ENCODE measurements at places on chromosomes 4 and X. TPM values are rescaled to one million over a fixed set of nuclear protein-coding genes. Genes with fewer than 3 reads are reported as not detected.

GRCh38 chr4:61489927-61490326, 289.8 kb downstream of the ADGRL3 start:
- DNase-seq = no peak

Gene CT55
- total RNA-seq = 5.9 TPM

Gene EIF4E
- total RNA-seq = 155 TPM

DNA sequence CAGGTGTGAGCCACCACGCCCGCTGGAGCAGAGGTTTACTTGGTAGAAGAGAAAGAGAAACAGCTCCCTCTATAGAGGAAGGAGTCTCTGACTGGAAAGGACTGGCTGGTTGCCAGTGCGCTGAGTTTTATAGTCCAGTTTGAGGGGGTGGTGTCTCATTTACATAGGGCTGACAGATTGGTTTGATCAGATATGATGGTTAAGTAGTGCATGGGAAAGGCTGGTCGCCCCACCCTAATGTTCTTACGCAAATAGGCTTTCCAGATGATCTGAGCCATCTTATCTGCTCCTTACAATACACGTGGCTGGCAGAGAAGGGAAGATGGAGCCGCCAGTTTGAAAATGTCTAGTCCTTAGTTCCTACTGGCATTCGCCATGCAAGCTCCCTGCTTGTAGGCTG, 439.5 kb downstream of the NAF1 start:
- DNase-seq = no peak

DNA sequence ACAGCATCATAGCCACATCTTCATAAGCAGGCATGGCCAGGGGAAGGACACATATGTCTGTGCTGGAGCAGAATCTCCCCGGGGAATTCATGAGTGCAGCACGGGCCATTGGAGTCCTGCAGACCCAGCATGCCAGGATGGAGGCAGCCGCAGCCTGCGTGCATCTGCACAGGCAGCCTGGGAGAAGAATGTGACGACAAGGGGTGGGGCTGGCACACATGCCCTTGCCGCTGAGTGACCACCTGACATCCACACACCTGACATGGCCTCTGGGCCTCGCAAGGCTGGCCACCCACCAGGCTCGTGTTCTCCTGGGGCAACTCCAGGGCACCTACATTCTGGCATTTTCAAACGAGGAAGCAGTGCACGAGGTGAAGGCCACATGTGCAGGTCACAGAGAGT, 66.2 kb upstream of the AFAP1 start:
- DNase-seq = no peak

- no peak for DNase-seq
These were observed 32.2 kb downstream of the TFDP3 start for GRCh38 chrX:133185938-133186337.

GRCh38 chrX:54411732-54412131, 28.5 kb upstream of the TSR2 start:
- DNase-seq = no peak
